ENCODE measurements at places on chromosomes 4 and X.

- peak; percentile 27 for DNase-seq
These were observed 147.4 kb downstream of the SMIM20 start for GRCh38 chr4:26061248-26061986.

DNA sequence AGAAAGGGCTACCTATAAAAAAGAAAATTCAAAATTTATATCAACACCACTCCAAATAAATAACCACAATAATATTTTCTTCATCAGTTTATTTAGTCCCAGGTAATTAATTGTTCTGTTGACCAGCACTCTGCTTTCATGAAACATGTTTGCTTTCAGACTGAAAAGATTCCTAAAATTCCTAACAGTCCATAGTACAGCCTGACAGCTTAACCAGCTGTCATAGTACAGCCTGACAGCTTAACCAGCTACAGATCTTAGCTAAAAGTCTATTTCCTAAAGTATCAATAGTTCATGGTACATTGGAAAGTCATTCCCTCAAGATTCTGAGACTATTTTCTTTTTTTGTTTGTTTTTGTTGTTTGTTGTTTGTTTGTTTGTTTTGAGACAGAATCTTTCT, 144.1 kb upstream of the DDX53 start:
- DNase-seq, result no peak

GRCh38 chrX:114619874-114620273, 36.0 kb downstream of the HTR2C start:
- DNase-seq, result no peak

- DNase-seq, result no peak
These were observed 70.7 kb downstream of the UGT2A2 start for GRCh38 chr4:69568787-69569186.

- DNase-seq, result no peak
These were observed 28.5 kb downstream of the SASH3 start for GRCh38 chrX:129808158-129808828.

GRCh38 chr4:121654738-121655137, 42.0 kb downstream of the ANXA5 start:
- no peak for DNase-seq

DNA sequence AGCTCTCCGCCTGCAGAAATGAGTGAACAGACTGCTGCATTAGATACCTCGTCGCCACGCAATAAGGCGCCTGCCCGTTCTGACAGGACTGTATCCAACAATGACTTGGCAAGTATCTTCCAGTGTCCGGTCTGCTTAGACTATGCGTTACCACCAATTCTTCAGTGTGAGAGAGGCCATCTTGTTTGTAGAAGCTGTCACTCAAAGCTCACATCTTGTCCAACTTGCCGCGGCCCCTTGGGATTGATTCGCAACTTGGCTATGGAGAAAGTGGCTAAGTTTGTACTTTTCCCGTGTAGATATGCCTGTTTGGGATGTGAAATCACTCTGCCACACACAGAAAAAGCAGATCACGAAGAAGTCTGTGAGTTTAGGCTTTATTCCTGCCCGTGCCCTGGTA, 172.0 kb upstream of the MAGEB16 start:
- DNase-seq, result no peak

DNA sequence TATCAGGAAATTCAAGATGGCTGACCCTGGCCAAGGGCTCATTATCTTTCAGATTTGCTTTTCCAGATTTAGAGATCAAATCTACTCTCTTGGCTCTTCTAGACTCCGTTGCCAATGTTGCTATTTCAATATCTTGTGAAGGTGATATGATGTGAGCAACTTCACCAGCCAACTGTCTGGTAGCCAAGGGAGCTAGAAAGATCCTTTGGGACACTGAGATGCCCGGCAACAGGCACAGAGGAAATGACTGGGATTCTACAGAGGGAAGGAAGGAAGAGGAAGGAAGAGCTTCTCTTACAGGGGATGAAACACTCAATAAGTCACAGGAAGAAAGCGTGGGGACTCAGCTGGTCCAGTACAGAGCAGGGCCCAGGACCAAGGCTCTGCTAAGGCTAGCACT, 121.9 kb upstream of the GPC4 start:
- no peak for DNase-seq

DNA sequence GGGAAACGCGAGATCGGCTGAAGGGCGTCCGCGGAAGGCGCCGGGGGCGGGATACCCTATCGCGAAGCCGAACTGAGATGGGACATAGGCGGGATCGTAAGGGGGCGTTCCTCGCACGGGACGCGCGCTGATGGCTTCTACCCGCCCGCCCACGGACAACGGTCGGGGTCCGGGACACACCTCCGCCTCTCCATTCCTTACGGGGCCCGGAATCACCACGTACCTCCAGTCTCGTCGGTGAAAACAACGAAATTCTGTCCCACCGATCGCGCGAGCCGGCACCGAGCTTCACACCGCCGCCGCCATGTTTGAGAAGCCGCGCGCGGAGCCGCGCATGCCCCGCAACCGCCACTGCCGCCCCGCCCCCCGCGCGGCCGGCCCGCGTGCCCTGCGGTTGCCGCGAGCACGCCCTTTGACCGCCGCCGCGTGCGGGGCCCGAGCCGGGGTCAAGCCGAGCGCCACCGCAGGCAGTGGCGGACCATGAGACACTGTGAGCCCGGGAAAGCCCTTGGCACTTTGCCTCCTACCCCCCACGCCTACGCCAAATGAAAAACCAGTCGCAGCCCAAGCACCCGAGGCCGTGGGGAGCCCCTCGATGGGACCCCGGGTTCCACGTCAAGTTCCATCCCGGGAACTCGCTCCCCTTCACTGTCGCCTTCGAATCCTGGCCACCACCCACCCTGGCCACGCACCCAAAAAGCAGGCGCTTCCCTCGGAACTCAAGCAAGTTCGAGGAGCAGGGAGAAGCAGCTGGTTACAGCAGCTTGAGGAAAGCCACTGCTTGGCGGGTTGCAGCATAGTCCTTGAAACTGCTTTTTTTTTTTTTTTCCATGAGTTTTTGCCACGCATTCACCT, at the start of gene SCML2:
Gene SCML2 (minus strand): TSS at position 320 of the 855 bp plus-strand sequence. CDS start 20,617 bp downstream, outside the sequence.
- DNase-seq, result no peak

DNA sequence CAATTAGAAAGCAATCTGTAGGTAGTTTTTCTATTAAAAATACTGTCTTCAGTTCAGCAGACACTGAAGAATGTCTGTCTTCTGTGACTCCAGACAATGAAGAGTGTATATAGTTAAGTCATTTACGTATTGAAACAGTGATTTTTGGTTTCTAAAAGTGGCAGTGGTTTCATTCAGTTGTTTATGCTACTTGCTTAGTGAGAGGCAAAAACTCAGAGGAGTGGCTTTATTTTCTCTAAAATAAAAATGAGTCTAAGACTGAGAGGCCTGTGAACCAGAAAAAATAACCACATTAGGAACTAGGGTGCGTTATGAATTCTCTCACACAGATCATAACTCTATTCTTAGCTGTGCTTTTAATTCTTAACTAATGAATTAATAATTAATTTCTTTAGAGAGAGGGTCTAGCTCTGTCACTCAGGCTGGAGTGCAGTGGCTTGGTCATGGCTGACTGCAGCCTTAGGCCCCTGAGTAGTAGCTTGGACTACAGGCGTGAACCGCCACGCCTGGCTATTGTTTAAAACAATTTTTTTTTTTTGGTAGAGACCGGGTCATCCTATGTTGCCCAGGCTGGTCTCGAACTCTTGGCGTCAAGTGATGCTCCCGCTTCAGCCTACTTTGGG, 31.4 kb downstream of the FREM3 start:
- no peak for DNase-seq
